ENCODE measurements at places on chromosomes 5 and 9.
A peak's percentile ranks its signal among the peaks of the same experiment; 100 is the strongest.

DNA sequence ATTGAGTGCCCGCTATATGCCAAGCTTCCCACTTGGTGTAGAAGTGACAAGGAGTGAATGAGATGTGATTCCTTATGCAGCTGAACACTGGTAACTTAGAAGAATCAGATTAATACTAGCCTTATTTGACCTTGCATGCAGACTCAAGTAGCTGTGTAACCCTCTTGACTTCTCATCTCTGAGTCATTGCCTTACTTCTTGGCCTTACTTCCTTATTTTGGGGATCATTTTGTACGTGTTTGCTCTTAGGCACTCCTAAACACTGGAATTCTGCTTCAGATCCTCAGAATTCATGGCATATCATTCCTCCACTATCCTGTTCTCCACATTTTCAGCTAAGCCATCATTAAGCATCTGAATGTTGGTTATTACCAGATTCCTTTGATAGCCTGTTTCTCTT lies 948.9 kb upstream of the ARRDC3 start:
- no peak for DNase-seq

- DNase-seq, result no peak
These were observed 342.0 kb downstream of the MLLT3 start for GRCh38 chr9:20280330-20280729.

- DNase-seq, result no peak
These were observed 51.1 kb downstream of the NEK6 start for GRCh38 chr9:124308606-124309491.

DNA sequence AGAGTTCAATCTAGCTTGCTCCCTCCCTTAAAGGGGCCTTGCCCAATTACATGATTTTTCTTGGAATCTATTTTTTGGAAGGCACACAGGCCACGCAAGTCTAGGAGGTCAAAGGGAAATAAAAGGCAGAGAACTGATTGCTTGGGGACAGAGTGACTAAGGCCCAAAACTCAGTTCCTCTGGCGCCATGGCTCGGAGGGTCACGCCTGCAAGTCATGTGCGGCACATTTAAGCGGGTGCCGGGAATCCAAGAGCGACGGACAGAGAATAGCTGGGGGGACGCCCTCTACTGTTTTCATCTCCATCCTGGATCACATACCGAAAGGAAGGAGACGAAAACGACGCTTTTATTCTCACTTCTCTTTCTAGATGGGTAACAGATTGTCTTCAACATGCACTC lies 78.6 kb downstream of the FREM1 start:
- DNase-seq, result no peak

DNA sequence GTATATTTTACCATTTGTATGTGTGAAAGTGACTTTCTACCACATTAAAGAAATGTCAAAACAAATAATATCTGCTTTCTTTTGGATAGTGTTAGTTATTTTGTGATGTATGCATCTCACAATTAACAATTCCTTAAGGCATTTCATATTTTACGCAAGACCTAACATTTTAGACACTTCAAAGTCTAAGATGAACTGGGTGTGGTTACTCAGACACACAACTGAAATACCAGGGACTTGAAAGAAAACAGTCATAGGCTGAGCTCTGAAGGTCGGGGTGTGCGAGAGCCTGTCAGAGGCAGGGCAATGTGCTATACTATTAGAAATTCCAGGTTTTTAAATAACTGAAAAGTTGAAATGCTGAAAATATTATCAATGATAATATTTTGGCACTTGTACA lies 44.5 kb upstream of the ZNF622 start:
- no peak for DNase-seq

DNA sequence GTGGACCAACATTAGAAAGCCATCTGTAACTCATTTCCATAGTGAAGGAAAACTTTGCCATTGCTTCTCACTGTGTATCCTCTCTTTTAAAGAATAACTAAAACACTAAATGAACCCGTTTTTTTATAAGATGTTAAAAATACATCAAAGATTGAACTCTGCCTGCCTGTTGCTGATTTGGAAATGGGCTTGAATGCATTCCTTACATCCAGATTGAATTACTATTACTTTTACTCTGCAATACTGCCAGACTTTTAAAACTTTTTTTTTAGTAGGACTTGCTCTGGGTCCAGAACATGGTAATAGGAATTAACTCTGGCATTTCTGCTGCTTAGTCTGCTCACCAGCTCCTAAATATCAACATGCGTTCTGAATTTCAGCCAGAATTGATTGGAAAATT lies 176.8 kb upstream of the PAPPA start:
- no peak for DNase-seq

GRCh38 chr9:121249563-121249962 lies 18.4 kb upstream of the GSN start:
- DNase-seq, result no peak

GRCh38 chr9:2236850-2237249 lies 221.7 kb downstream of the SMARCA2 start:
- no peak for DNase-seq

GRCh38 chr5:39521940-39522590 lies 97.3 kb upstream of the DAB2 start:
- no peak for DNase-seq

DNA sequence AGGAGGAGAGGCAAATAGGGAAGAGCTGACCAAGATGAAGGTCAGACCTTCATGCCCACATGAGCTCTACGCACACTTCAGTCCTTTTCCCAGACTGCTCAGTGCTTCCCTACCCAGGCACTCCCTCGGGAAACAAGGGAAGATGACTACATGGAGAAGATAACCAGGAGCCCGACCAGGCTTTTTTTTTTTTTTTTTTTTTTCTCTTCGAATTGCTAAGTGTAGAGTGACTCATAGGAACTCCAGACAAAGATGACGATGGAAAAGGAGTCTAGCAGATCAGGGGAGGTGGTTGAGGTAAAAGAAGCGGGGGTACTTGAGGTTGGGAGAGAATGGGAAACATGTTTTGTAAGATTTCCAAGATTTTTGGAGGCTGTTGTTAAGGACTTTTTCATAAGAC lies 526.1 kb downstream of the BNC2 start:
- DNase-seq, result peak; percentile 61

- peak; percentile 56 for DNase-seq
These were observed at the start of gene PCDHB9 for GRCh38 chr5:141186897-141187512. Gene PCDHB9, plus strand, starts transcription at chr5:141187161. Its CDS starts 158 bp downstream, at chr5:141187319.

- DNase-seq, result no peak
These were observed 151.0 kb downstream of the FER start for GRCh38 chr5:108898707-108899106.

- DNase-seq, result no peak
These were observed 37.7 kb upstream of the RAPGEF6 start for GRCh38 chr5:131672776-131673175.

GRCh38 chr5:172144931-172145869 lies 42.8 kb downstream of the STK10 start:
- DNase-seq, result no peak

- no peak for DNase-seq
These were observed 189.9 kb downstream of the ARL15 start for GRCh38 chr5:54120473-54120872.

- DNase-seq, result no peak
These were observed 688 bp upstream of the PLPPR1 start for GRCh38 chr9:101027733-101028345.

GRCh38 chr5:73265641-73266040 lies 92.6 kb downstream of the TMEM174 start:
- DNase-seq, result no peak

GRCh38 chr5:639584-640213 lies 27.6 kb downstream of the CEP72 start:
- no peak for DNase-seq

- no peak for DNase-seq
These were observed 147.4 kb upstream of the KLF9 start for GRCh38 chr9:70561786-70562395.

GRCh38 chr9:34796924-34797323 lies 87.0 kb upstream of the CCL21 start:
- no peak for DNase-seq

GRCh38 chr5:54415896-54416601 lies 39.5 kb upstream of the HSPB3 start:
- DNase-seq, result no peak

- DNase-seq, result no peak
These were observed 629.7 kb upstream of the ZNF608 start for GRCh38 chr5:125376059-125376641.

- no peak for DNase-seq
These were observed 42.5 kb downstream of the FXN start for GRCh38 chr9:69078069-69078468.

DNA sequence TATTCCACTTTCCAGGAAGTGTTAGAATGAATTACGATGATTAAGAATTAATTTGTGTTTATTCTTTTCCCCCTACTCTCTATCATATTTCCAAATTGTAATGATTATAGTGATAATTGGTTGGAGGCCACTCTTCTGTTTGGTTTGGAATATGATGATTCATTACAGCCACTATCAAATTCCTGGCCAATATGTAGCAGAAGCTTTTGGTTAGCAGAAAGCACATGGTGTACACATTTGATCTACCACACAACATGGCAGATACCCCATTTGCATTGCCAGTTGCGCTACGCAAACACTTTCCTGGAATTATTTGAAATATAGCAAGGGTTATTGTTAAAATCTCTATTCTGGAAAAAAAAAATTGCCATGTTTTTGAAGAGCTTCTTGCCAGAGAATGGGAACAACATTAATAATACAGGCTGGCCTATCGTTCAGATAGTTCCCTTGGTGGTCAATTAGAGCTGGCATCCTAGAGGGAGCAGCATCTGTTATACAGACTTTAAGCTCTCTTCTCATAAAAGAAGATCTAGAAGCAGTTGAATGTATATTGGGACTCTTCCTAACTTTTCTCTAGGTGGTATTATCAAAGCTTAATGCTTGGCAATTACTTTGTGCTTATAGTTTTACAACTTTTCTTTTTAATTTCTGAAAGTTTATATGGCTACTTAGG lies 455.0 kb upstream of the ACTBL2 start:
- no peak for DNase-seq

DNA sequence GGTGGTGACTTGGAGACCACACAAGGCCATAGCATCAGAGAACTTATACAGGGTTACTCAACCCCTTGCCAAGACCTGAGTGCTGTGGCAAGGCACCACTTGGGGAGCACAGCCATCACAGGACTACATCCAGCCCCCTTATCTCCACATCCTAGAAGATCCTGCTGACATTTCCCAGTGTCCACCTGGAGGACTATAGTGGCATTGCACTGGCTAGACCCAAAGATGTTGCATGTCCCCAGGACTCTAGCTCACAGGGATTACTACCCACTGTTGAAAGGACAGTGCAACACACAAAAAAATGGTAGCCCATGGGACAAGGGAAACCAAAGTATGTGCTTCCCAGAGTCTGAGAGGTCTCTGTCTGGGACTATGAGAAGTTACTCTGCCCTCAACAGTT lies 411.1 kb upstream of the NUDT12 start:
- no peak for DNase-seq

GRCh38 chr9:69317081-69317480 lies 7.9 kb upstream of the ENTREP1 start:
- no peak for DNase-seq

GRCh38 chr5:82794876-82795275 lies 282.3 kb downstream of the TMEM167A start:
- DNase-seq, result no peak

- no peak for DNase-seq
These were observed 325.8 kb downstream of the TENT4A start for GRCh38 chr5:7039074-7039473.

- DNase-seq, result no peak
These were observed 63.7 kb downstream of the MLLT3 start for GRCh38 chr9:20558566-20559016.

- no peak for DNase-seq
These were observed 266.6 kb upstream of the GAS1 start for GRCh38 chr9:87213948-87214347.

Data from HTR-8/SVneo (cell line).